ENCODE measurements at places on chromosomes 6 and 20. TPM values are rescaled to one million over a fixed set of nuclear protein-coding genes. Genes with fewer than 3 reads are reported as not detected.

Gene FOXC1
- total RNA-seq, result 4.8 TPM

DNA sequence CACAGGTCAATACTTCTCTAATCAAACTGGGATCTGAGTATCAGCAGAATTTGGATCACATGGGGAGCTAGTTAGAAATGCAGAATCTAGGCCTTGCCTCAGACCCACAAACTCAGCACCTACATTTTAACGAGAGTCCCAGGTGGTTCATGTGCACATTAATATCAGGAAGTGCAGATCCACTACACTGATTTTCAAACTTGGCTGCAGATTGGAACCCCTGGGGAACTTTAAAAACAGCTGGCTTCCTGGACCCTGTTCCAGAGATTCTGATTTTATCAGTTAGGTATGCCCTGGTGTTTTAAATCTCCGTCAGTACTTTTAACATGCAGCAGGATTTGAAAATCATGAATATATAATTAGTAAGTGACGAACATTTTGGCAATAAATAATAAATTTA is 1.9 kb upstream of the CST8 start:
- no peak for DNase-seq

GRCh38 chr20:44003609-44004008 is 89.0 kb downstream of the TOX2 start:
- no peak for DNase-seq

GRCh38 chr6:50899306-50899870 is 80.7 kb downstream of the TFAP2B start:
- no peak for DNase-seq

GRCh38 chr6:149122850-149123821 is 194.4 kb upstream of the TAB2 start:
- DNase-seq, result no peak

DNA sequence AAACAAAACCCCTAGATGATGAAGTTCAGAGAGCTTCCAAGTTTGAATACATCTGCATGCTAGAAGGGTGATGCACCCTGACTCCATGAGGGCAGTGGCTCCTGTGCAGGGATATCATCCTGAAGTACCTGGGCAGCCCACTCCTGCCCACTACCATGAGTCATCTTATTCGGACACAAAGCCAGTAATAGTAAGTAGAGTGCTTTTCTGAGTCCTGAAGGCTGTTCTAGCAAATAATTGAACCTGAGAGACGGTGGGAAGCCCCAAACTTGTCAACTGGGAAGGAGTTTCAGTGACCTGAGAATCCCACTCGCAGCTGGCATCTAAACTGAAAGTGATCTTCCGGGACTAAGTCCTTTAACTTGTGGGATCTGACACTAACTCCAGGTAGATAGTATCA is 152.9 kb upstream of the COL21A1 start:
- DNase-seq, result no peak

DNA sequence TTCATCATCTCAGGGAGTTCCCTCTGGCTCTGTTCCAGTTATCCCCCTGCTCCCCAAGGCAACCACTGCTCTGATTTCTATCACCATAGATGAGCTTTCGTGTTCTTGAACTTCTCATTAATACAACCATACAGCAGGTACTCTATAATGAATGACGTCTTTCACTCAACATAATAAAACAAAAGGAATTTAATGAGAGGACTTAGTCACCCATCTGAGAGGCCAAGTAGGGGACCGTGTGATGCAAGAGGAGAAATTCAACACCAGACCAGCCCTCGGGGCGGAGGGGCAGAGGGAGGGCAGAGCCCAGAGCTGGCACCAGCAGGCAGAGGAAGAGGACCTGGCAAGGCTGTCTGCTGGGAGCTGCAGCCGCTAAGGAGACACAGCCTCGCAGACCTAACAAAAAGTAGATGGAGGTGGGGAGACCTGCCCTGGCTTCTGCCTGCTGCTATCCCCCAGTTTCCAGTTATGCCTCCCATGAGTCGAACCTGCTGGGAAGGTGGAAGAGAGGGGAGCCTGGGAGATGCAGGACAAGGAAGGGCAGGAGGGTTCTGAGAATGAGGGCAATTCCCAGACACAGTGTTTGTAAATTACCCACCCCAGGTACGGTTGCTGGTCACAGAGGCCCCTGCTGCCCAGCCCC is 13.8 kb downstream of the CCN5 start:
- DNase-seq, result peak; percentile 94

- DNase-seq, result no peak
These were observed 3.1 kb upstream of the TFAP2B start for GRCh38 chr6:50815436-50816114.

DNA sequence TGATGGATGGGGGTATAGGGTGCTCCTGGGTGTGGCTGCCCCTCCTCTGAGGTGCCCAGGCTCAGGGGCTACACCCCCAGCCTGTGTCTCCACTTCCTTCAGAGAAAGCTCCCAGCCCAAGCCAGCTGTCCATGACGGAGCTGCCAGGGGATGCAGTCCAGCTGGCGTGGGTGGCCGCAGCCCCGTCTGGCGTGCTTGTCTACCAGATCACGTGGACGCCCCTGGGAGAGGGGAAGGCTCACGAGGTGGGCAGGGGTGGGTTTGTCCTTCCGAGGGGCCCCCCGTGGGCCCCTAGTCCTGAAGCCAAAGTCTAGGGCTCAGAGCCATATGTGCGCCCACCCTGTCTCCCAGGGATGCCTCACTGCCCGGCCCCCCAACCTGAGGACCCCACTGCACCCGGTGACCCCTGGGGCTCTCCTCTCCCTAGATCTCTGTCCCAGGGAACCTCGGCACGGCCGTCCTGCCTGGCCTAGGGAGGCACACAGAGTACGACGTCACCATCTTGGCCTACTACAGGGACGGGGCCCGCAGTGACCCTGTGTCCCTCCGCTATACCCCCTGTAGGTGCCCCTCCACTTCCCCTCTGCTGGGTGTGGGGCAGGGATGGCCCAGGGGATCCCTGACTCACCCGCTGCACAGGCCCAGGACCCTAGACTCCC is 19.8 kb downstream of the COL20A1 start:
- DNase-seq, result no peak

GRCh38 chr6:108643184-108643583 is 82.5 kb downstream of the FOXO3 start:
- no peak for DNase-seq
